ENCODE measurements at places on chromosomes 4 and X.

- DNase-seq, result no peak
Measured at GRCh38 chr4:38930204-38930603, 62.6 kb downstream of the FAM114A1 start.

- DNase-seq, result no peak
Measured at GRCh38 chrX:130916636-130917422, 13.8 kb upstream of the ENOX2 start.

DNA sequence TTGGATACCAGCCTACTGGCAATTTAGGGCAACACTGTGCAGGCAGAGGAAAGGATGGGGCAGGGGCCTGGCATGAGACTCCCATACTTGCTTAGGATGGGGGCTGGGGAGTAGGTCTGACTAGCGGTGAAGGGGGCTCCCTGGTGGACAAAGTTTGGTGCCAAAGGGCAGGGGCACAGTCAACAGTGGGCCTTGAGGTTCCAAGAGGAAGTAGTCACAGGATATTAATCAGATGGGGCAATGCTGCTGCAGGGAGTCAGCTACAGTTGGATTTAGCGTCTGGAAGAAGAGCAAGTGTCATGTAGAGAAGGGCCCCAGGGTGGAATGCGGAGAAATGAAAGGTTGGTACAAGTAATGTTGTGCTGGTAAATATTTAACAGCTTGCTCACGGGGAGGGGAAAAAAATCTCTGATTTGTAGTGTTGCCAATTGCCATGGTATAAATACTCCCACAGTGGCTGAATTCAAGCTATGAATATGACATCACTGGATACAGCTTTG lies 139.4 kb downstream of the PJA1 start:
- DNase-seq, result no peak

DNA sequence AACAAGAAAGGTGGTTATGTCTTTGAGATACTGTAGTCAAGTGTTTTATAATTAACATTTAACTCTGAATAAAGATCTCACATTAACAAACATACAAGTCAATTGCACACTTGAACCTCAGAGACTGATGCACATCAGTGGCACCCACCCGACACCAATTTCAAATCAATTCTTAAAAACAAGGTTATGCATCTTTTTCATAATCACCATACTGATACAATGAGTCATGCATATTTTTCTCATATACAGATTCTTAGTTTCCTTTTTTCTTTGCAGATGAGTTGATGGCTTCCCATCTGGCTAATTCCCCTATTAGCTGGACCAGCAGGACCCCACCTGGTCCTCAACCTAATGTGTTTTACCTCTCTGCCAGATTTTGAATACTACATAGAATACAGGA lies 136.2 kb upstream of the RPL34 start:
- DNase-seq, result no peak

GRCh38 chr4:89336818-89337420 lies 29.3 kb upstream of the GPRIN3 start:
- DNase-seq, result no peak

DNA sequence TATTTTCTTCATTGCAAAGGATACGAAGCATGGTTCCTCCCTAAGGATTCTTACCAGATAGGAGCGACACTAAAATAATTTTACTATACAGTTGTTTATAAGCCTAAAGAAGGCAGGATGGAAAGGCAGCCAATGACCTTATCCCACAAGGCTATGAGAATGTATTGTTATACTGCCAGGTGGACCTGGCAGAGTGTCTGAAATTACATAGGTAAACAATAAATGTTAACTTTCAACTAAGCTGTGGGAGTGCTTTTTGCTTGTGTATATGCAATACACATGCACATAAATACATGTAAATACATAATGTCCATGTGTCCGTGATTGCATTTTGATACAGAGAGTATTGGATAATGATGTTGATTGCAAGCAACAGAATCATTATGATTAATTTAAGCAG lies 850.6 kb downstream of the CENPC start:
- no peak for DNase-seq

GRCh38 chr4:121923306-121923705 lies 28.6 kb downstream of the TRPC3 start:
- no peak for DNase-seq

DNA sequence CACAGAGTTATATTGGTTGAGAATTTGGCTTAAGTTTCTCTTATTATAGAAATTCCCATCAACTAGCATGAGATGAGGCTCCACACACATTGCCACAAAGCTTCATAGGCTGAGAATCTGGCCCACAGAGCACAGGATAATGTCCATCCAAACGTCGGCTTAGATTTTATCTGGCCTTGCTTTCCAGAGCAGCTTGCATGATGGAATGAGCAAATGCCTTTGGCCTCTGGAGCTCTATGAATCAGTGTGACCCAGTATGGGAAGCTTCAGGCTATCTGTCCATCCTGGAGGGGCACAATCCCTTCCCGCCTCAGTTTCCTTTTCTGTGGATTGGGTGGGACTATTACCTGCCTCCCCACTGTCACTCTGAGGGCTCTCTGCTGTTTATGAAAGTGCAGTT lies 131.5 kb upstream of the NDP start:
- DNase-seq, result no peak

DNA sequence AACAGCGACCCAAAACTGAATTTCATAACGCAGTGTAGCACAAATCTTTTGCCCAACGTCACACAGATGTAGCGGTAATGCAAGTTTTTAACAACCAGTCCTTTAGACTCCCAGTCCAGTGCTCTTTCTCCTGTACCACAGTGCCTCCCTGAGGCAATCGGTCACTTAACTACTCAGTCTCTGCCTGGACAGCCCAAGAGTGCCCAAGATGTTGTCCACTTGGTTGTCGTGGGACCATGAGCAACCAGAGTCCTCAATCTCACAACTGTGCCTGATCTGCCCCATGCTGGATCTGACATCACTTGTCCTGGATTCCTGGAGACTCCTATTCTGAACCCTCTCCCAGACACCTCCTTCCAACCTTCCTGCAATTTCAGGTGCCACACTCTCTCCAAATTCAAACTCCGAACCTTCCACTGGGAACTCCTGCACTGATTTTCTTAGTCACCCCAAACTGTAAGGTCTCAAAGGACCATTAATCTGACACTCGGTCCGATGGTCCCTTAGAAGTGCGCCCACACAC lies 702 bp downstream of the MMGT1 start:
- DNase-seq, result peak; percentile 36

- no peak for DNase-seq
Measured at GRCh38 chrX:906586-906985, 276.0 kb downstream of the SHOX start.

GRCh38 chr4:161717084-161717483 lies 446.7 kb downstream of the FSTL5 start:
- no peak for DNase-seq

DNA sequence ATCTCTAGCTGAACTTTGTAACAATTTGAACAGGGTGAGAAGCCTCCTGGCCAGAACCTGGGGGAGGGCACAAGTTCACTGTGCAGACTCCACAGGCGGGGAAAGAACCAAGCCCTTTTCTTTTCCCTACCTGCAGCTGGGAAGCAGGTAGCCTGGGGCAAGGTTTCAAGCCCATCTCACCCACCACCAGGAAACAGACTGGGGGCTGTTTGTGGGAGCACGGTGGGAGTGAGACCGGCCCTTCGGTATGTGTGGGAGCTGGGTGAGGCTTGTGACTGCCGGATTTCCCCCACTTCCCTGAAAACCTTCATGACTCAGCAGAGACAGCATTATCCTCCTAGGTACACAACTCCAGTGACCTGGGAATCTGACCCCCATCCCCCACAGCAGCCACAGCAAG lies 211.7 kb downstream of the ZNF674 start:
- DNase-seq, result no peak

GRCh38 chrX:10189317-10190268 lies 32.8 kb downstream of the CLCN4 start:
- DNase-seq, result no peak

DNA sequence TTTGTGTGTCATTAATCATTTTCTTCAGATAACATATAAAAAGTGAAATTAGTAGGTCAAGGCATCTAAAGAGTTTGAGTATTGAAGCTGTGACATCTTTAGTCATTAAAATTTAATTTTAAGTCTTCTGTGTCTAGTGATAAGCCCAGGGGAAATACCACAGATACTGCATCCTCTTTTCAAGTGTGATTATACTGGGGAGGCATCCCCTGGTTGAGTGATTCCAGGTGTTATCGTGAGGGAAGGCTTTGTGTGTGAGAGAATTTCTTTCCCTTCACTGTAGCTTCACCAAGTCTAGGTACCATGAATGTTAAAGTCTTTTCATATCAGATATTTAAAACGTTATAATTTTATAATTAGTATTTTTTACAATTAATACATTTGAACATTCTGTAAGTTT lies 193.4 kb downstream of the FRAS1 start:
- no peak for DNase-seq

DNA sequence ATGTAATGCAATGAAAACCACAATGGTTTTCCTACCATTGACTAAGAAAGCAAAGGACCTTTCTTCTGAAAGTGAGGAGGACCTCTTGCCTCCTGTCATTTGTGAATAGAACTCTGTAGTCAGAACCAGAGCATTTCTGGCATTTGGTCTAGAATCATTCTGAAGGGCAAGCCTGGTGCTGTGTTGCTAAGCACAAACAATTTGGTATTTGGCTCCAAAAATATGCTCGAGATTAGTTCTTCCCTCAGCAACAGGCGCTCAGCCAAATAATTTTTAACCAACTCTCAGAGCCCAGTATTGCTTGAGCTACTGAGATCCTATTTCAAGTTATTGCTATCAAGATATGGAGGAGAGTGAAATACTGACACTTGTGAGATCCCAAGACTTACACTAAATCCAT lies 71.0 kb downstream of the SNCA start:
- no peak for DNase-seq

DNA sequence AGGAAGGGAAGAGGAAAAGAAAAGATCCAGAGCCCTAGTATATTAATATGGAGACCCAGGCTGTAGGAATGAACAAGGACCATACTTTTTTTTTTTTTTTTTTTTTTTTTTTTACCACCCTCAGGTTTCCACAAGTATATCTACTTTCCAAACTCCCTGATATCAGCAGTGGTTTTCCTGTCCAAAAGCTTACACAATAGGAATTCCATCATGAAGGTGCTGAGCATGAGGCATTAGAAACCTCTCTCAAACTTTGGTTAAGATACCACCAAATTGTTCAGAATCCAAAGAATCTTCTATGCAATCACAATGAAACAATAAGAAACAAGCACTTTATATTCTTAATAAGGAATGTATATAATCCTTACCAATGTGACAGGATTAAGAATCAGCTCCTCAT lies 26.5 kb downstream of the RPS6KA3 start:
- no peak for DNase-seq

- DNase-seq, result no peak
Measured at GRCh38 chr4:173282256-173282562, 51.9 kb downstream of the HMGB2 start.

- DNase-seq, result no peak
Measured at GRCh38 chrX:84796321-84796720, 207.4 kb upstream of the APOOL start.

GRCh38 chrX:153414856-153415510 lies 3.7 kb downstream of the ZFP92 start:
- DNase-seq, result peak; percentile 36

- DNase-seq, result no peak
Measured at GRCh38 chr4:30870513-30870912, 150.3 kb downstream of the PCDH7 start.

GRCh38 chr4:88843067-88843685 lies 145.5 kb upstream of the NAP1L5 start:
- no peak for DNase-seq

- no peak for DNase-seq
Measured at GRCh38 chr4:184815046-184815877, 10.5 kb downstream of the ACSL1 start.

DNA sequence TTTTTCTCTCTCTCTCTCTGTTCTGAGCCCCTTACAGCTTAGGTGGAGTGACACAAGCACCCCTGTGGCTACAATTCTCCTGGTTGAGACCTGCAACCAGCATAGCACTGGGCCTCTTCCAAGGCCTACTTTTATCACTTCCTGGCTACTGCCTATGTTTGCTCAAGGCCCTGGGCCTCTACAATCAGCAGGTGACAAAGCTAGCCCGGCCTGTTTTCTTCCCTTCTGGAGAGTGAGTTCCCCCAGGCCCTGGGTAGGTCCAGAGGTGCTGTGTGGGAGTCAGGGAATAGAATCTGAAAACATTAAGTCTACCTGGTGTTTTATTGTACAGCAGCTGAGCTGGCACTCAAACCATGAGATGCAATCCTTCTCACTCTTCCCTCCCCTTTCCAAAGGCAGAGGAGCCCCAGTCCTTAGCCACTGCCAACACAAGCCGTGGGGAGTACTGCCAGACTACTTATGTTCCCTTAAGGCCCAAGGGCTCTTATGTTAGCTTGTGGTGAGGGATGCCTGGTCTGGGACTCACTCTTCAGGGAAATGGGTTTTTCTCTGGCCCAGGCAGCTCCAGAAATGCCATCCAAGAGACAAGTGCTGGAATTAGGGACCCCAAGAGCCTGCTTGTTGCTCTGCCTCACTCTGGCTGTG lies 23.8 kb upstream of the MAGEC3 start:
- DNase-seq, result peak; percentile 59

DNA sequence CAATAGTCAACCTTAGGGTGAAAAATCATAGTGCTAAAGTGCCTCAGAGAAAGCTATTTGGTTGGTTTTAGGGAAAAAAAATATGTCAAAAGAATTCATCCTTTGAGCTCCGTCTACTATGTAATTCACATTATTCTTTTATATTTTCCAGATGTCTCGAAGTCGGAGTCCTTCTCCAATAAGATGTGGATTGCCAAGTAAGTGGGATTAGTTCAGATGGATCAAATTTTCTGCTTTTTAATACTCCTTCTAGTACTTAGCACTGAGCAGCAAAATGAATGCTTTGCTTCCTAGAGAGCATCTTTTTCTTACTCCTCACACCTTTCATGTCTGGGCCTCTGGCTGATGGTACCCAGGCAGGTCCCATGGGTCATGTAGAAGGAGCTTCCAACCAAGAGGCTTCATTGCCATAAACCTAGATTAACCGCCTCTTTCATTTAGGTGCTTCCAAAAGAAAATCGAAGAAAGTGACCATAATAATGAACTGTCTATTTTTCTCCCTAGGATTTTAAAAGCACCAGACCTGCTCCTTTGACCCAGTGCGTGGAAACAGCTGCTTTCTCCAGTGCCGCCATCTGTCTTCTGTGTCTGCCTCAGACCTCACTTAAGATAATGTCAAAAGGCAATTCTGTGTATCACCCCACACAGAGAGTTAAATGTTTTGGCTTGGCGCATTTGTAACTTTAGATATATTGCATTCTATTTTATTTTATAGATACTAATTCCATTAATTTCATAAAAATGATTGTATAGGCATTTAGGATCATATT lies 43.5 kb downstream of the SPATA18 start:
- DNase-seq, result no peak

Measured in upper lobe of left lung (tissue), 6 donors.